Dermis lymphatic vessel endothelial cell (primary cell): ENCODE measurements at places on chromosomes 12 and 14. TPM values are rescaled to one million over a fixed set of nuclear protein-coding genes. Genes with fewer than 3 reads are reported as not detected.

The MYO1A gene
- not detected in 2 replicates for total RNA-seq

The IQSEC3 gene
- under 0.01 and 0.09 TPM in 2 replicates for total RNA-seq

The EIF2S3B gene
- total RNA-seq = 0.54 and 1.4 TPM in 2 replicates

The SLC41A2 gene
- 3.7 and 4.3 TPM in 2 replicates for total RNA-seq

The CLEC9A gene
- total RNA-seq = not detected in 2 replicates

The DIO2 gene
- under 0.01 and 0.09 TPM in 2 replicates for total RNA-seq

The CPNE6 gene
- total RNA-seq = not detected in 2 replicates

The OAS2 gene
- 0.43 and 0.95 TPM in 2 replicates for total RNA-seq

The NTS gene
- total RNA-seq = under 0.01 and 0.34 TPM in 2 replicates

The RD3L gene
- 0.11 TPM in 1 of 2 replicates, not detected in the other for total RNA-seq

The ZNF219 gene
- 1.4 and 2.4 TPM in 2 replicates for total RNA-seq

The CLMN gene
- total RNA-seq = 0.33 and 0.43 TPM in 2 replicates

The ENDOU gene
- under 0.01 and 0.11 TPM in 2 replicates for total RNA-seq

The SIX1 gene
- total RNA-seq = 0.09 and 0.11 TPM in 2 replicates

The E2F7 gene
- 2.4 and 3.1 TPM in 2 replicates for total RNA-seq
